ACHN (cell line): ENCODE measurements at places on chromosomes 1 and 21.

- DNase-seq, result no peak
Observed at GRCh38 chr1:25808481-25809244, 8.7 kb downstream of the SELENON start.

DNA sequence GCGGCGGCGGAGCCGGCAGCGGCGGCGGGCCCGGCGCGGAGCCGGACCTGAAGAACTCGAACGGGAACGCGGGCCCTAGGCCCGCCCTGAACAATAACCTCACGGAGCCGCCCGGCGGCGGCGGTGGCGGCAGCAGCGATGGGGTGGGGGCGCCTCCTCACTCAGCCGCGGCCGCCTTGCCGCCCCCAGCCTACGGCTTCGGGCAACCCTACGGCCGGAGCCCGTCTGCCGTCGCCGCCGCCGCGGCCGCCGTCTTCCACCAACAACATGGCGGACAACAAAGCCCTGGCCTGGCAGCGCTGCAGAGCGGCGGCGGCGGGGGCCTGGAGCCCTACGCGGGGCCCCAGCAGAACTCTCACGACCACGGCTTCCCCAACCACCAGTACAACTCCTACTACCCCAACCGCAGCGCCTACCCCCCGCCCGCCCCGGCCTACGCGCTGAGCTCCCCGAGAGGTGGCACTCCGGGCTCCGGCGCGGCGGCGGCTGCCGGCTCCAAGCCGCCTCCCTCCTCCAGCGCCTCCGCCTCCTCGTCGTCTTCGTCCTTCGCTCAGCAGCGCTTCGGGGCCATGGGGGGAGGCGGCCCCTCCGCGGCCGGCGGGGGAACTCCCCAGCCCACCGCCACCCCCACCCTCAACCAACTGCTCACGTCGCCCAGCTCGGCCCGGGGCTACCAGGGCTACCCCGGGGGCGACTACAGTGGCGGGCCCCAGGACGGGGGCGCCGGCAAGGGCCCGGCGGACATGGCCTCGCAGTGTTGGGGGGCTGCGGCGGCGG, 1.0 kb downstream of the ARID1A start:
- DNase-seq, result no peak

- DNase-seq, result no peak
Observed at GRCh38 chr1:208065862-208066261, 154.9 kb upstream of the CD34 start.

GRCh38 chr21:45385549-45386050, 19.4 kb upstream of the COL18A1 start:
- DNase-seq, result no peak
